CD4-positive, alpha-beta T cell treated with Interleukin-2 at 100 ng/mL for 4 hours (primary cell): ENCODE measurements at places on chromosomes 5 and 9.

DNA sequence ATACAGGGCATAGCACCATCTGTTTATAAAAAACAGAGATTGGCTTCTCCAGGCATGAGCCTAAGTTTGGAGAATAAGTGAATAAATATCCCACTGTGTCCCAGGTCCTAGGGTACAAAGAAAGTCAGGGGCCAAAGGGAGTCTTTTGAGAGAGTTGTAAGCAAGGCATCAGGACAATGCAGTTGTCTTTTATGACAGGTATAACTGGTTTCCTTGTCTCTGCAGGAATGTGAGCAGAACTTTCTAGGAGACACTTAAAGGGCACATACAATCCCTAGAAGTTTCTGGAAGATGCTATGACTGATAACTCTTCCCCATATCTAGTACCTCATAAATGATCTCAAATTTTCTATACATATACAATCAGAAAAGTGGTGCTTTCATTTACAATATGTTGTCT lies 245.6 kb upstream of the RGMB start:
- no peak for DNase-seq

DNA sequence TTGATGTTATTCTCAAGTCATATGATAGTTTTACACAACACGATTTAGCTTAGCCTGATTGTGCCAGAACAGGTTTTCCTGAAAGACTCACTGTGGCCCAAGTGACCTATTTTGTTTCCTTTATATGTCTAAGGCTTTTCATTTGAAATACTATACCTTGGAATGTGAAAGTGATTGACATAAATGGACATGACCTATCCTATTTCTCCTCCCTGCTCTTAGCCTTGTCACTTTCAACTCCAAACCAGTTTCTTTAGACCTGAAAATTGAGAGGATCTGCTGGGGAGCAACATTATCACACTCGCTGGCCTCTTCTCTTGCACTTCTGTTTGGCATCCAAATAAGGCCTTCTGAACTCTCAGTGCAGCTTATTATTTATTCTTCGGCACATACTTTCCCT lies 496.8 kb downstream of the MAT2B start:
- DNase-seq = no peak

DNA sequence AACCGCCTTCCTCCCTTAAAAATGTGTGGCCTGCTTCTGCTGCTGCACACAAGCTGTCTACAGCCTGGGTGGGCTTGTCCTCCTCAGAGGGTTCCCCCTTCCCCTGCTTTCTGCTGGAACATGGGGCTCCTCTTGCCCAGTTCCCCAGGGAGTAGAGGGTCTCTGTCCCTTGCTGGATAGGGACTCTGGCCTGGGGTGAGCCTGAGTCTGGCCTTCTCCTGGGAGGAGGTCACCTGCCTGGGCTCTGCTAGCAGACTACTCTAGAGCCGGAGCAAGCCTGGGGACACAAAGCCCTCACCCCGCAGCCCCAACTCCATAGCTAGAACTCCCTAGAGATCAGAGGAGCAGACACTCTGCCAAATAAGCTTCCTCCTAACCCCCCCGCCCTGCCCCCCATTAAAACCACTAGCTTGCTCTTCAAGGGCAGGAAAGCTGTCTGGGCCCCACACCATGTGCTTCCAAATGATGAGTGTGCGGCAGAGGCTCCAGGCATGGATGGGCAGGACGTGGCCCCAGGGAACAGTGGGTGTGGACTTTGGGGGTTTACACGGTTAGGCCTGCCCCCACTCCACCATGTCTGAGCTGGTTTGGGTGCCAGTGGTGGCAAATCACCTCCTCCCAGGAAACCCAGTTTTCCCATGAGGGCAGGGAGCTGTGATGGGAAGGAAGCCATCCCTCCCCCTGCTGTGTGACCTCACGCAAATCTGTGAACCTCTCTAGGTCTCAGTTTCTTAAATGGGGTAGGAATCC lies 10.0 kb downstream of the TCF7 start:
- peak; percentile 42 for DNase-seq

DNA sequence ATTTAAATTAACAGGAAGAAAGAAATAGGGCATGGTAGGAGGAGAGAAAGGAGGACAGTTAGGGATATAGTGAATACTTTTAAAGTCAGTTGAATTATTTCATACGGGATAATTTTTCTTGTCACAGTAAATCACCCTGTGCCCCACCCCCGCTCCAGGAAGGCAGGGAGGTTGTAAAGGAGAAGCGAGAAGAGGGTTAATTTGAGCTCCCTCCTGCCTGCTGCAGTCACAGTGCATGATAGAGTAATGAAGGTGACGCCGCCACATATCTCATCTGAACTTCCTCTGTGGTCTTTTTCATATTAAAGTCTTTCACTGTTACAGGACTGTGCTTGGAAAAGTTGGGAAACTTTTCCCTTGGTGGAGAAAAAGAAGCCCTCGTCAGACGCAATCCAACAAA lies 896 bp upstream of the PCSK5 start:
- no peak for DNase-seq

- no peak for DNase-seq
Observed at GRCh38 chr5:128532127-128532526, 5.9 kb downstream of the FBN2 start.

GRCh38 chr5:128826275-128826674 lies 139.0 kb upstream of the SLC27A6 start:
- no peak for DNase-seq
